Suppressor macrophage (primary cell): ENCODE measurements at places on chromosomes 5 and 9.

- no peak for DNase-seq
These were observed 36.1 kb downstream of the STRBP start for GRCh38 chr9:123232332-123232731.

- DNase-seq: no peak
These were observed 216.6 kb downstream of the TSSK1B start for GRCh38 chr5:113218200-113218599.

DNA sequence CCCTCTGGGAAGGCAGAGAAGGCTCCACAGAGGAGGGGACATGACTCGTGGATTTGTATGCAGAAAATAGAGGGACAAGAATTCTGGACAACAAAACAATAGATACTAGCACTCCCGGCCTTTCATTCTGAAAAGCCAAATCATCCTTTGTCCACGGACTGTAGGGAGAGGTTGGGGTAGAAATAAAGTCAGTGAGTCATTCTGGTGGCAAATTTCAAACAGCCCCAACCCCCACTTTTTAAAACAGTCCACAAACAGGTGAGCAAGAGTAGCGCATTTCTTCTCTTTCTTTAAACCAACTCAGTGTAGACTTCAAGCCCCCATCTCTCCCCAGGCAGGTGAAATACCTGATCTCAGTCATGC, 56.1 kb downstream of the PTPDC1 start:
- DNase-seq: no peak

GRCh38 chr9:117286245-117286644, 128.6 kb downstream of the ASTN2 start:
- DNase-seq: no peak

GRCh38 chr5:129377504-129377903, 82.6 kb upstream of the ADAMTS19 start:
- no peak for DNase-seq

DNA sequence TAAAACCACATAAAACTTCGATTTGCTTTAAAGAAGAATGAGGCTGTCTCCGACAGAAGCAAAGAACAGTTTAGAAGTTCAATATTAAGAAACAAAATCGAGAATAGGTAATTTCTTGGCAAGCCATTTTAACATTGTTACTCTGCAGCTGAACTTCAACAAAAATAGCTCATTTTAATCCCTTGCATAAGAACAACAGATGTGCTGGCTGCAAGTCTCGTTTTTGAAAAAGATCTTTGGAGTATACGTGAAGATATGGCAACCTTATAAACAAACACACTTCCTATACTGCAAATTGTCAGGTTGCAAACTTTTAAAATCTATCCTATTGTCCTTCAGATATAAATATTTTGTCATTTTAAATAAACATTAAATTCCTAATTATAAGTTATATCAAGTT, 71.5 kb downstream of the FBN2 start:
- DNase-seq: no peak

DNA sequence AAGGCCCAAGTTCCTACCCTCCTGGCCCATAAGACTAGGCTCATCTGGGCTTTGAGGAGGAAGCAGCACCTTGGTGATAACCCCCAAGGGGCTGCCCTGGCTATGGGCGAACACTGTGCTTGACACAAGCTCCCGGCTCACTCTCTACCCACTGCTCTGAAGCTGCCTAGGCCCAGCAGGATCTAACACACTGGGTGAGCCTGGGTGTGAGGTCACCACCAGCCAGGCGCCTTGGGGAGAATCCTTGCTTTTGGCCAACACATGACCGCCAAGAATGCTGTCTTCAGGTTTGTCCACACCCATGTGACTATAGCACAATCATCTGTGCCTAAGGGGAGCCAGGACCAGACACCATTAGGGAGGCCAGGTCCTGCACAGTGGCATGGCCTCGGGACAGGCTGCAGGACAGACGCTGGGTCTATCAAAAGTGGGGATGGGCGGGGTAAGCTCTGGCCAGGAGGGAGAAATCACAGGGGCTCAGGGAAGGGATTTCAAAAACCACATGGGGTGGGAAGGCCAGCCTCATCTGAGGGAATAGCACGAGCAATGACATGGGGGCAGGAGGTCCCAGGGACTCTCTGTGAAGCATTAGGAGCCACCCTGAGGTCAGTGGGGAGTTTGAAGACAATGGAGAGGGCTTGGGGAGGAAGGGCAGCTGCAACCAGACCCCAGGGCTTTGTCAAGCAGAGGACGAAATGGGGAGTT, 29.6 kb downstream of the BICD2 start:
- DNase-seq: no peak

- no peak for DNase-seq
These were observed 11.8 kb upstream of the GPR151 start for GRCh38 chr5:146527785-146528184.

DNA sequence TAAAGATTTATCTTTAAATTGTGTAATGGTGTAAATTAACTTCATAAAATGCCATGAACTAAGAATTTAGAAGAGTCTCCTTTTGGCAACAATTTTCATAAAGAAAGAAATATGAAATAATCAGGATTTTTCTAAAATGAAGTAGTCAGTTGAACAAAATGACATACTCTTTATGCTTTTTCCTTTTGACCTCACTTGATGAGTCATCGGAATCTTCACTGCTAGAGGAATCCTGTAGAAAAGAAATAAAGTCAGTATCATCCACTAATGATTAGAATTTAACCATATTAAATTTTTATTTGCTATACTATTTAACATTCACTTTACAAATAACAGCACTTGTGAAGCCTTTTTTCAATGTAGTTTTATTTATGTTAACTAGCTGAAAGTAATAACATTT, 26.1 kb downstream of the CHD1 start:
- no peak for DNase-seq

DNA sequence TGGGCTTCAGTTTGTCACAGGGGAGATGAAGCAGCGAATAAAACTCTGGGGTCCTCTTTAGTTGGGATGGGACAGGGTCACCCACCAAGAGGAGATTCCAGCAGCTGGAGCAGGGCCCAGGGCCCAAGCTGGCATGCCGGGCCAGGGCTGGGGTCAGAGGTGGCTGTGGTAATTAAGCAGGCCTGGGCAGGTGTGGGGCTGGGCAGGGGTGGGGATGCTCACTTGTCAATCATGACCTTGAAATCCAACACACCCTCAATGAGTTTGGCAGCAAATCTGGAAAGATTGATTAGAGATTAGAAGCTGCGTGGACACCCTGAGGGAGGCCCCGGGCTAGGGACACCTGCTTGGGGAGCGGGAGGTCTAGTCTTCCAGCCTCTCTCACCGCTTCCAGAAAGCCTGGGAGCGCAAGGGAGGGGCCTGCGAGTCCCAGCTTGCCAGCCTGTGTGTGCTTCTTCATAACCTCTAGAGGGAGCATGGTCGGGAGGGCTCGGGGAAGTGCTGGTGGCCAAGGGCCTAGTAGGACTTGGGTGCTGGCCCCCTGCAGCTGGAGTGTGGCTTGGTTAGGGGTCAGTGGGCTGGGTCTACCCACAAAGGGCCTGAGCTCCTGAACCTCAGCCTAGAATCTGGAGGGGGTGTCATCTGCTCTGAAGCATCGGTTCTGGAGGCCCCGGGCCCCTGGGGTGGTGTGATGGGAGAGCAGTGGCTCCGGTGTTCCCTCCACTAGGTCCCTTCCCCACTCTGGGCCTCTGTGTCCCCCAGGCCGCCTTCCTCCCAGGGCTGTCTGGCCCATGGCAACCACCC, 7.6 kb downstream of the CRAT start:
- DNase-seq: peak; percentile 60

- no peak for DNase-seq
These were observed 413.1 kb downstream of the KCTD16 start for GRCh38 chr5:144583541-144584449.

GRCh38 chr5:52894451-52894850, 94.7 kb upstream of the ITGA2 start:
- DNase-seq: no peak

GRCh38 chr5:134130239-134130945, 15.9 kb downstream of the TCF7 start:
- DNase-seq: no peak

DNA sequence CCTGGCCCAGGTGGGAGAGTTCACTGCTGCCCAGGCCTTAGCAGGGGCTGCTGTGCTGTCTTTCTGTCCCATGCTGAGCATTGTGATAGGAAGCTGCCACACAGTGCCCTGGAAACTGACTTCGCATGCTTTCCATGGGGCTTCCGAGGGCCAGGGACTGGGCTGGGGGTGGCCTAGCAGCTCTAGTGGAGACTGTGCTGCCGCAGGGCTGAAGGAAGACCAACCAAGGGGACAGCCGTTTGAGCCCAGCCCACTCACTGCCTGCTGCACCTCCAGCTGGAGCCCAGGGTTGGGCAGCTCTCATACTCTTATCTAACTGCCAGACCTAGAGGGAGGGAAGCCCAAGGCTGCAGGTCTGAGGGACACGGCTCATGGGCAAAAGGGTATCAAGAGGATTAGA, 79.2 kb downstream of the RGS3 start:
- no peak for DNase-seq

- DNase-seq: no peak
These were observed 26.6 kb downstream of the ERAP2 start for GRCh38 chr5:96902876-96903275.

GRCh38 chr5:112390327-112390726, 28.8 kb downstream of the EPB41L4A start:
- DNase-seq: no peak

GRCh38 chr5:78600687-78601414, 47.7 kb downstream of the LHFPL2 start:
- DNase-seq: no peak

DNA sequence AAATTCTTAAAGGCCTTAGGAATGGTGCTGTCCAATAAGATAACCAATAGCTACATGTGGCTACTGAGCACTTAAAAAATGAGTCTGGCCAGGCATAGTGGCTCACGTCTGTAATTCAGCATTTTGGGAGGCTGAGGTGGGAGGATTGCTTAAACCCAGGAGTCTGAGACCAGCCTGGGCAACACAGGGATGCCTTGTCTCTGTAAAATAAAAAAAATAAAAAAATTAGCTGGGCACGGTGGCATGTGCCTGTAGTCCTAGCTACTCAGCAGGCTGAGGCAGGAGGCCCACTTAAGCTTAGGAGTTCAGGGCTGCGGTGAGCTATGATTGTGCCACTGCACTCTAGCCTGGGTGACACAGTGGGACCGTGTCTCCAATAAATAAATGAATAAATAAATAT, 1.3 kb upstream of the SLC22A5 start:
- no peak for DNase-seq

DNA sequence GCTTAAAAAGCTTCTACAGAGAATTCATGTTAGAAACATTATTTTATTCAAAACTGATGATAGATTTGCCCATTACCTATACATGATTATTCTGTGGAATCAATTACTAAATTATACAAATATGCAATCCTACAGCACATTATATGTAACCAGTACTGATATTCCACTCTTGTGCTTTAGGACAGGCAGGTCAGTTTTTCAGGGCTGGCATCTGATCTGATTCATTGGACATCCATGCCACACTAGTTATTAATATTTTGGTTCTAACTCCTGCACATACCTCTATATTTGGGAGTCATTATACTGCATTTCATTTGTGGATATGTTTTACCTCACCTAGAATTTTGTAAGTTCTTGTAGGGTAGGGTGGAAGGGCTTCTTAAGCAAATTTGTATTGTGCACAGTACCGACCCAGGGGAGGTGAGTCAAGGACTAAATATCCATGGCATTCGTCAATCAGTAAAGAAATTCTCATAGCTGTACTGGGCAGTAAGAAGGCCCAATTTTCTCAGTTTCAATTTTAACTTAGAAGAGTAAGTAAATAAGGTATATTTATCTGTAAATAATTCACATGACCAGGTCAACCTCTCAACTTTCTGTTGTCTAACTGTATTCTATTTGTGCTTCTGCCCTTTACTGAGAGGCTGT, 33.5 kb downstream of the ELOVL7 start:
- DNase-seq: no peak

- no peak for DNase-seq
These were observed 149.6 kb downstream of the PRR16 start for GRCh38 chr5:120613729-120614128.

- DNase-seq: no peak
These were observed 374.8 kb downstream of the KIAA0825 start for GRCh38 chr5:94243612-94244011.

- no peak for DNase-seq
These were observed 84.5 kb upstream of the PUM3 start for GRCh38 chr9:2928411-2928810.

GRCh38 chr9:7489036-7489435, 310.5 kb downstream of the DMAC1 start:
- DNase-seq: no peak

DNA sequence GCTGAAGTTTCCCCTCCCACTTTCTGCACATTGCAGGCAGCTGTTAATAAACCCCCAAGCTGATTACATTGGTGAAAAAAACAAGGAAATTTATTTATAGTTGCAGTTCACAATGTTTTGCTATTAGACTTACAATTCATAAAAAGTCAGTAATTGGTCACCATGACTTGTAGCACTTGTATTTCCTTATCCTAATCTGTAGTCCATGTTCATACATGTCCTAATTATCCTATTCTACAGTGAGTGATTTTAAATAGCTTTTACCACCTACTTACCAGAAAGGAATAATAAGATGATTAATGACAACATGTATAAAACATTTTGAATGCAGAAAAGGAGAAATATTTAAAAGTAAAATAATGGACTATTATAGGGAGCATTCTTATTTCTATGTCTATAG, 760.0 kb upstream of the RIOK2 start:
- no peak for DNase-seq

DNA sequence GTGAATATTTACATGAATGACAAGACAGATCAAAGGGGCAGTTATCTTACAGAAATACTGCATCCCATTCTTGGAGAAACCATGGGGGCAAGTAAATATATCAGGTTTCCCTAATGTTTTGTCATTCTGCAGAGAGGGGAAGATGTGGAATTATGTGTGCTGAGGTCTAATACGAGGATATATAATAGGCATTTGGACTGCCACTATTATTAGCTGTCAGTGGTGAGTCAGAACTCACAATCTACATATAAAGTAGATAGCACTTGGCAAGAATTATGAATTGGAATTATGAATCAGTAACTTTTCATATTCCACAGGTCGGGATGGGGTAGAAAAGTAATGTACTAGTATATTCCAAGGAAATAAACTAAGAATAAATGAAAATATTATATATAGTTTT, 121.7 kb downstream of the GIN1 start:
- no peak for DNase-seq

DNA sequence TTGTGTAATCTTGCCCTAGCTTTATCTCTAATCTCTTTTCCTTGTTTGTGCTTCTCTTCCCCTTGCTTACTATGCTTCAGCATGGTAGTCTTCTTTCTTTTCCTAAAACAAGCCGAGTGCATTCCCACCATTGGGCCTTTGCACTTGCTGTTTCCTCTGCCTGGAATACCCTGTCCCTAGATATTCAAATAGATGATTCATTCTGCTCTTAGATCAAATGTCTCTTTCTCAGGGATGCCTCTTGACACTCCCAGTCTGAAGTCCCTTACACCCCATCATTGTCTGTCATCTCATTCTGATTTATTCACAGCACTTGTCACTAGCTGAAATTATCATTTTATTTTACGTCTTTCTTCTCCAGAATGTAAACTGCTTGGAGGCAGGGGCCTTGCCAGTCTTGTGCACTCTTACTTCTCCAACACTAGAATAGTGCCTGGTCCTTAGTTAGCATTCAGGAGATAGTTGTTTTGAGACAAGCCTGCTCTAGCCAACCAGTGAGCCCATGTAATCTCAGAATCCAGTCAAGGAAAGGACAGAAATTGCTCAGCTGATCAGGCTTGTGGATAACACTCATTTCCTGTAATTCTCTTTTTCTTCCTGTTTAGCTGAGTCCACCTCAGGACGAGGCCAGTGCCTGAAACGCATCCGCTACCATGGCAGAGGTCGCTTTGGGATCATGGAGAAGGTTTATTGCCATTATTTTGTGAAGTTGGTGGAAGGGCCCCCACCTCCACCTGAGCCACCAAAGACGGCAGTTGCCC, 25.4 kb downstream of the MRPL22 start:
- DNase-seq: no peak
